Glutamatergic neuron (in vitro differentiated cells): ENCODE measurements at places on chromosomes 13 and 19. TPM values are rescaled to one million over a fixed set of nuclear protein-coding genes. Genes with fewer than 3 reads are reported as not detected.

Gene NLRP5
- total RNA-seq, result not detected

Gene DIRAS1
- 47.1 TPM for total RNA-seq

Gene ZNF490
- 8.0 TPM for total RNA-seq

Gene LRRC4B
- 28.5 TPM for total RNA-seq

Gene ZNF442
- 1.2 TPM for total RNA-seq

Gene ZNF600
- 13.2 TPM for total RNA-seq

Gene SIGLEC6
- total RNA-seq, result not detected

Gene ACP4
- not detected for total RNA-seq

Gene NLRP7
- total RNA-seq, result not detected

Gene CSNK1A1L
- total RNA-seq, result not detected
